ENCODE measurements at places on chromosomes 5 and 9.

- peak; percentile 17 for DNase-seq
Observed at GRCh38 chr9:89218040-89218928, 39.7 kb upstream of the SHC3 start.

DNA sequence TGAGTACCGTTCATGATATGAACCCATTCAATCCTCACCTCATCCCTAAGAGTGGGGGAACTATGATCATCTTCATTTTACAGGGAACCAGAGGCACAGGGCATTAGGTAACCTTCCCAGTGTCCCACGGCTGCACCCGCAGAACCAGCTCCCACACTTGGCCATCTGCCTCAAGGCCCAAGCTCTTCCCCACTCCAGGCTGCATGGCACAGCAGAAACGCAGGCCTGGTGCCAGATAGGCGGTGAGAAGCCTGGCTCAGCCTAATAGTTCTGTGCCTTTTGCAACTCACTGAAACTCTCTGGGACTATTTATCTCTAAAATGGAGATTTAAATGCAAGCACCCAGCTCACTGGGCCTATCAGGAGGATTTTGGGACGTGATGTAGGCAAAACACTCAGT lies 90.8 kb upstream of the ZNF618 start:
- DNase-seq: no peak

GRCh38 chr5:77944757-77945340 lies 168.7 kb upstream of the TBCA start:
- no peak for DNase-seq

GRCh38 chr9:81656004-81656403 lies 33.3 kb downstream of the TLE1 start:
- no peak for DNase-seq

DNA sequence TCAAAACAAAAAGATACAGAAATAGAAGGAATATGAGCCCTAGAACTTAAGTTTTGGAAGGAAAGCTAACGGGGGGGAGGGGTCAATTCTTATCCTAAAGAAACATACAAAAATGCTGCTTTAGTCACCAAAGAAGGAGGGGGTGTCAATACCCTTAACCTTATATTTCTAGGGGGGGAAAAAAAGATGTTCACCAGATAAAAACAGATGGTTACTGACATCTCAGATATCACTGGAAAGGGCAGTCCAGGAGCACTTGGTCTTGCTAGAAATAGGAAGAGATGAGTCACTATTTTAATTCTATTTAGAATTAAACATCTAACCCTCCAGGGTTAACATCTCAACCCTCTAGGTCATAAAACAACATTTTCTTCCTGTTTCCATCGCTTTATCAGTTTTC lies 1.7 kb downstream of the DIAPH1 start:
- DNase-seq: peak; percentile 42

Measured in EH (cell line).